ENCODE measurements at places on chromosomes 6 and 20.
A peak's percentile ranks its signal among the peaks of the same experiment; 100 is the strongest.

DNA sequence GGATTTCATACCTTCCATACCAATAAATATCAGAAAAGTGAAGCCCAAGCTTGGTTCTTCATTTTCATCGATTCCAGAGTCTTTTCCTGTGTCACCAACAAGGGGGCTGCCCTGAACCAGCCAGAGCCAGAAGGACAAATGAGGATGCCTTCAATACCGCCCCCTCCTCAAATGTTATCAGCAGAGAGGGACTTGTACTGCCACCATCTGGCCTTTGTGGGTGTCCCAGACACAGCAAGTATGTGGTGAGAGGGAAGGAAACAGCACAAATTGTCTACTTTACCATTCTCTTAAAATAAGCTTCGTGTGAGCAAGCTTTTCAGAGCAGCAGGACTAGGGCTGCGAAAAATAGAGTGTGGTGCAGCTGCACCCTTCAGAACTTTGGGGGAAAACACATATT is 165.3 kb downstream of the SOBP start:
- DNase-seq: no peak

DNA sequence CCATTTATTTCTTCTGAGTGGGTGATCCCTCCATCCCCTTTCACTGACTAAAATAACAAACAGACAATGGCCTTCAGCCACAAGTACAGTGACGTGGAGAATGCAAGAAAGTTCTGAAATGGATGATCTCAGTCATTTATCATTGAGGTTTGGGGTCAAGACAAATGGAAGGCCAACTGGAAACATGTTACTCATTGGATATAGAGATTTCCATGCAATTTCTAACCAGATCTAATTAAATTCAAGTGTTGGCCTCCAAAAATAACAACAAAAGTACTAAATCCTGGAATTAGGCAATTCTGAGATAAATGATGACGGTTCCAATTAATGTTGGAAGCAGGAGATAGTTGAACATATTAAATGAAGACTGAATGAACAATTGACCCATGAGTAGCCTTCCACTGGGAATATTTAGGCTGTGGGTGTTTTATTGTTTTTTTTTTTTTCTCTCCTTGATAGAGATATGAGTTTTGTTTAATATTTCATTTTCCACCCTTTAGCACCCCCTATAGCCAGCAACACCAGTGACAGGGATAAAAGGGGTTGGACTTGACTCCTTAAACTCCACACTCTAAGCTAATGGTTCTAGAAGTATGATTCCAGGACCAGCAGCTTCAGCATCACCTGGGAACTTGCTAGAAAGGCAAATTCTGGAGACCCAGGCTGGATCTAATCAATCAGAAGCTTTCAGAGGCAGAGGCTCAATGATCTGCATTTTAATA is 112.8 kb downstream of the BCAS1 start:
- no peak for DNase-seq

GRCh38 chr6:39263303-39264037 is 34.2 kb upstream of the KCNK5 start:
- DNase-seq: no peak

GRCh38 chr6:28215425-28215824 is 9.7 kb upstream of the ZSCAN9 start:
- no peak for DNase-seq

DNA sequence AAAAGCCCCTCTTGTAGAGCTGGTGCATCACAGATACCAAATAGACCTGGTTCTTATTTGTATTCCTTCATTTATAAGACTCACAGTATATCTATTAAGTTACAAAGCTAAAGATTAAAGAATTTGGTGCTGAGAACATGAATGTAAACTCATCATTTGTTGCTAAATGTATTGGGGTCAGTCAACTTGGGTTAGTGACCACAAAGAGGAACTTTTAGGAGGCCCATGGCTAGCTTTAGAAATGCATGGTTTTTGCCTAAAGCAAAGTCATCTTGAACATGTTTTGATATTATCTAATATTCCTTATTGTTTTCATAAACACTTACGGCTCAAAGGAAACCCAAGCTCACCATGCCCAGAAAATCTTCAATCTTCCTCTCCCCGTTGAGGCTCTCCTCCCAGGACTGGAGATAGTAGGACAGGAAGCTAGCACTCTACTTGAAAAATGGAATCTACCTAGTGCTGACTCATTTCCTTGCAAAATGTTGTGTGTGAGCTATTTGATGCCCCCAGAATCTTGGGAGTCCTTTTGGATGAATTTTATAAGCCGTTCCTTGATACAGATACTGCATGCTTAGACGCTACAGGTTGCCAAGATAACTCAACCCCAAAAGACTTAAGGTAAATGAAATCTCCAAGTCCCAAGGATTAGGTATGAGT is 121.4 kb downstream of the BMP2 start:
- no peak for DNase-seq

DNA sequence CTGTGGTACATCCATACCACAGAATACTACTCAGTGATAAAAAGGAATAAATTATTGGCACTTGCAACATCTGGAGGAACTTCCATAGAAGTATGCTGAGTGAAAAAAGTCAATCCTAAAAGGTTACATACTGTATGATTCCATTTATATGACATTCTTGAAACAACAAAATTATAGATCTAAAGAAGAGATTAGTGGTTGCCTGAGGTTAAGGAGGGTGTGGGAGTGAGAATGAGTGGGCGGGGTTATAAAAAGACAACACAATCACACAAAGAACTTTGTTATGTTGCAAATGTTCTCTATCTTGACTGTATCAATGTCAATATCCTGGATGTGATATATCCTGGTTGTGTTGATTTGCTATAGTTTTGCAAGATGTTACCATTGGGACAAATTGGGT is 21.2 kb downstream of the SNRPB start:
- no peak for DNase-seq

DNA sequence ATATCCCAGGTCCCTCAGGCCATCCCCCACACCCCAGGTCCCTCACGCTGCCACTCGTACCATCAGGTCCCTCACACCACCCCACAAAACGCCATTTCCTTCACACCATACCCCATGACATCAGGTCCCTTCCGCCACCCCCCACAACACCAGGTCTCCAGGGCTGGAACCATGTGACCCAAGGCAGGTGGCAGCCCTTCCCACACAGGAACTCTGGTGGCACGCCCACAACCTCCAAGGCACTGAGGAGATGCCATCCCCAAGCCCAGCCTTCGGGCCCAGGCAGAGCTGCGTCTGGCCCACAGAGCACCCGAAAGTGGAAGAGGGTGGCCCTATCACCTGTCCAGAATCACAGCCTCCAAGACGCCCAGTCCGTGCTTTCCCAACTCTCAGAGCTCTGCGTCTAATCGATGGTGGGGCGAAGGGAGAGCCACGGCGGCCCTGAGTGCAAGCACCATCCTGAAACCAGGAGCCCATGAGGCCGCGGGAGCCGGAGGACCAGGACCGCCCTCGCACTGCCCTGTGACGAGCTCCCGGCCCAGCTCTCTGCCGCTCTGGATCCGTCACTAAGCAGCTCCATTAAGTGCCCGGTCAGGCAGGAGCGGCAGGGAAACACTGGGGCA is 12.7 kb downstream of the TAF4 start:
- DNase-seq: no peak

- no peak for DNase-seq
Measured at GRCh38 chr20:12989586-12990115, 19.1 kb upstream of the SPTLC3 start.

- peak; percentile 52 for DNase-seq
Measured at GRCh38 chr20:18739751-18740166, 73.8 kb upstream of the SCP2D1 start.

DNA sequence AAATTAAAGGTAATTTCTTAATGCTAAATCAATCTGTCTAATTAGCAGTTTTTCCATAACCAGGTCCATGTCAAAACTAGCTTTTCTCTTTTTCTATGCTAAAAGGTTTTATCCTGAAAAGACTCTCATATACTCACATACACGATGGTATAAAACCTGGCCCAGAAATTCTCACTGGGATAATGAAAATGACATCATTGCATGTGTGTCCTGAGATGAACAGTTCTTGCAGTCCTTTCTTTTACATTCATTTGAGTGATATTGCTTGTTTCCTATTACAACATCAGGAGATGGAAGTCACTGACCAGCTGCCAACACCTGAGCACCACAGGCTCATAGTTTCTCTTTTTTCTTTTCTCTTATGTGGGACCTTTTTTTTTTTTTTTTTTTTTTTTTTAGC is 7.9 kb upstream of the PRELID3B start:
- no peak for DNase-seq

DNA sequence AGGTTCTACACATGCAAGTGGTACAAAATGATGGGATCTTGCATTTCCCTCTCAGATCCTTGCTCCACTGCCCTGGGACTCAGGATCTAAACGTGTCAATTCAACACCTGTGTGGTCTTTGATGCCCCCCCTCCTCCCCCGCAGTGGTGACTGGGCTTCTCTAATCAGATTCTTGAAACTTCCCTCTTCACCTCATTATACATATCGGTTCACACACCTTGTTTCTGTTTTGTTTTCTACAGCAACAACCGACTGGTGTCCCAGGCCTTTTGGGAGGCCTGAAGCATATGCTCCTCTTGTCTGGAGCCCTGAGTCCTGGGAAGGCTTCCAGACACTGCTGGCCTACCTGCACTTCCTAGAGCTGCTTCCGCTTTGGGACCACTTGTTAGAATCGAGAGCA is 20.0 kb downstream of the SAMD3 start:
- DNase-seq: no peak

- DNase-seq: no peak
Measured at GRCh38 chr6:134240665-134241431, 77.1 kb downstream of the SGK1 start.

- DNase-seq: no peak
Measured at GRCh38 chr20:49874696-49875095, 40.6 kb downstream of the SPATA2 start.

DNA sequence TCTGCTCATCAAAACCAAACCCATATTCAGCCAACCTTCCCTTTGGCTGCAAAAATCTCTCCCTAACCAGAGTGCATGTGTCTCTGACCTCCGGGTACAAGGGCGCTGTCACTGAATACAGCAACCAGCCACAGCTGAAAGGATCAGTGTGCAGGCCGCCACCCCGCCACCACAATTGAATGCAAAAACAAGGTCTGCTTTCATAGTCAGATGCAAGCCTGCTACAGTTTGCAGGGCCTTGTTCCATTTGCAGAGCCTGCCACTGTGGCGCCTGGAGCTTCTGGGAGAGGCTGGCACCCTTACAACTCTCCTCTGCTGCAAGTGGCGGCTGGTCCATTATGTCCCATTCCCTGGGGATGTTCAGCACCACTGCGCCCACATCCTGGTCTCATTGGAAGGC is 23.5 kb downstream of the MDGA1 start:
- DNase-seq: no peak

DNA sequence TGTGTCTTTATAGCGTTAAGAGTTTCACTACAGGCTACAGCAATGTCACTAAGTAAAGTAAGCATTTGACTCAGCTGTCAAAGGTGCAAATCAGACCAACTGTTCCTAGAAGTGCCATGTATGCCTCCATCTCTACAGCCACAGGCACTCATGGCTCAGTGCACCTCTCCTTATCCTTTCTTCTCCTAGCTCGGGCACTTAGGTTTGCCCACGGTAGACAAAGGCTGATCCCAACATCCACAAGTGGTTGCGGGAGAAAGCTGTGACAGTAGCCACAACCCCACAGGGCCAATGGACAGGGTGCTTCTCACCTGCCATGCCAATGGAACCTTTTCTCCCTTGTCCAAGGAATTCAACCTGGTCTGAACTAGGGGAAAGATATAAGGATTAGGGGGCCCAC is 228.5 kb upstream of the EXOC2 start:
- no peak for DNase-seq

GRCh38 chr20:39835130-39835842 is 853.8 kb downstream of the MAFB start:
- no peak for DNase-seq

GRCh38 chr6:30530014-30530413 is 26.3 kb downstream of the GNL1 start:
- no peak for DNase-seq

DNA sequence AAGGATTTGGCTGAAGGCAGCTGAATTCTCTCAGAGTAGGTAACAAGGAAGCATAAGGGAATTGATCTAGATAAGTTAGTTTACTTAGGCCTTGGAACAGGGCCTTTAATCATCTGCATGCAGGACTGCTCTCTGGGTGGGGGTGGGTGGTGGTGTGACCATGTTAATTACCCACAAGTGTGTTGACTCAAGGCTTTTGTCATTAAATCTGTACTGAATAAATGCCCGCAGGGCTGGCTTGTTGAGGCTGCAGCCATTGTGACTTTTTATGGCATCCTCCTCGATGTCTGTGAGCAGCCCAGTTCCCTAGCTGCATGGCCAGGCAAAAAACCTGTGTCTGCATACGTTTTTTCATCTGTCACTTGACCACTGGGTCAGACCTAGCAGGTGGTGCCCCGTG is 63.5 kb upstream of the ASCC3 start:
- no peak for DNase-seq

DNA sequence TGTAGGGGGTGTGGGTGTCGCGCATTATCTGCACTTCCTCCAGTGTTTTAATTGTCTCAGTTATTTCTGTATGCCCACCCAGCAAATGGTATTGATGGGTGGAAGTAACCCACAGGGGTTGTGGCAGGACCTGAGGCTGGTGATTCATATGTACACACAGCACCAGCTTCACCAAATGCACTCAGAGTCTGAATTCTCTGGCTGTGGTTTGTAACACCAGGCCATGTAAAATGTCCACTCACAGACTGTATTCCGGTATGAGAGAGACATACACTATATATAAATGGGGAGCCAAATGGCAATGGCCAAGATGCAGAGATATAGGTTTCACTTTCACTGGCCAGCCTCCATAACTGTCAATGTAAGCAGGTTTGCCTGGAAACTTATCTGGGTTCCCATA is 76.3 kb upstream of the FBXL4 start:
- DNase-seq: no peak

DNA sequence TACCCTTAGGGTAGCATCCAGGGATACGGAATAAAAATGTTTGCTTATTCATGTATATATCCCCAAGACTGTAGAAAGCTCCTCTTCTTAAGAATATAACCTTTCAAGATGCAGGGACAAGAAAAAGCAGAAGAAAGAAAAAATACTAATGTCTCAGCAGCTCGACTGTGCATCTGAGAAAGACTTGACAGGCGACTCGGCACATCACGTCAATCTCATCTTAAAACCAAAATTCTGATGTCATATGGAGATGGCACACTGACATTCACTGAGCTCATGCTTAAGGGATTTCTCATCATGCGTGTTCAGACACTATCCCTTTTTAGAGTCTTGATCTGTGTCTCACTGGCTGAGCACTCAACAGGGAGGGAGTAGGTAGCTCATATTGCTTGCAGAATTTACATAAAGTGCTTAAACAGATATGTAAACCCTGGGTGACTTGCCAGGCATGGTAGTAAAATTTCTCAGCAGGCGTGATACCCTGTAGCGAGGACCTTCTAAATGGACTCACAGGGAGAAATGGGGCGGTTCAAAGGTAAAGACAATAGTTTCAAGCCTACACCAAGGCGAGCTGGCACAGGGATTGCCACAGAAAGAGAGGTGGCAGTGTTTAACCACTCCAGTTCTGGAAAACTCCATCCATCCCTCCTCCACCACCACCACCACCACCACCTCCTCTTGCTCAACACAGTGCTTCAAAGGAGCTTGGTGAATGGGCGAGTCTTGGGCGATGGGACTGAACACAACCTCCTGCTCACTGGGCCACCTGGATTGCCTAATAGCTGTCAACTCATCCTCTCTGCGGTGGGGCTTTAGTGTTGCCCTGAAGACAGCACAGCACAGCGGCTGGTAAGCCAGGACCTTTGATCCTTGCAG is 330.5 kb downstream of the TFAP2A start:
- DNase-seq: no peak

Data from left renal pelvis (tissue), 4 donors.